ENCODE measurements at places on chromosomes 4 and X.

- no peak for DNase-seq
Measured at GRCh38 chrX:96989830-96990571, 106.3 kb downstream of the RPA4 start.

DNA sequence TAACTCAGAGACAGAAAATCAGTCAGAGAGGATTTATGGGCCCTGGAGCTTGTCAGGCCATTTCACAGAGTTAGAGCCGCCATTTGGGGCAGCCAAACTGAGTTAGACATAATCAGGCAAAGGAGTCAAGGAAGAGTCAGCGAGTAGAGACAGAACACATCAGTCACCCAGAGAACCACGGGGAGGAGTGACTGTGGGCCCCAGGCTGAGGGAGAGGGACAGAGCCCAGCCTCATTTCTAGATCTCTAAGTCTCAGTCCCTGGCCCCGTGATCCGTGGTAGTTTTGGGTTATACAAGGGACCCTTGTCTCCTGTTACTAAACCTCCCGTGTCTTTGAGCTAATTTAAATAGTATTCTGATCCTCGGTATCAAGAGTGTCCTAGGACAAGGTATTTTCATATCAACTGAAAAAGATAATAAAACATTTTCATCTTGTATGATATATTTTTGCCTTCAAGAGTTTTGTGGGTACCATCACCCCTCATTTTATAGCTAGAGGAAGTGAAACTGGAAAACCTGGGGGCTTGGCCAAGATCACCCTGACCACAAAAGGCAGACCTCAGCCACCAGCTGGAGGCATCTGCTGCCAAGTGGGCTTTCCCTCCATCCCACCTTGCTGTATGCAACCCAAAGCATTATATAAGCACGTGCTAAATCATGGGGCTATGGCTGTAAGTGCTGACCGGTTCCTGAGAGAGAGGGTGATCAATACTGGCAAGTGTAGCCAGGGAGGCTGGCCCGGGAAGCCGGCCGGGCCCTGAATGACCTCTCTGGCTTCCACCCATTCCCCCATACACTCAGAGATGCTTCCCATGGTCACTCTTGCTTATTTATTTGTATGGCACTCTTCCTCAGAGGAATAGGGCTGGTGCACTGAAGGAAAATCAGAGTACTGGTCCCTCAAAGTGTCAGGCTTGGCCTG lies 204.1 kb downstream of the BCOR start:
- DNase-seq = no peak

DNA sequence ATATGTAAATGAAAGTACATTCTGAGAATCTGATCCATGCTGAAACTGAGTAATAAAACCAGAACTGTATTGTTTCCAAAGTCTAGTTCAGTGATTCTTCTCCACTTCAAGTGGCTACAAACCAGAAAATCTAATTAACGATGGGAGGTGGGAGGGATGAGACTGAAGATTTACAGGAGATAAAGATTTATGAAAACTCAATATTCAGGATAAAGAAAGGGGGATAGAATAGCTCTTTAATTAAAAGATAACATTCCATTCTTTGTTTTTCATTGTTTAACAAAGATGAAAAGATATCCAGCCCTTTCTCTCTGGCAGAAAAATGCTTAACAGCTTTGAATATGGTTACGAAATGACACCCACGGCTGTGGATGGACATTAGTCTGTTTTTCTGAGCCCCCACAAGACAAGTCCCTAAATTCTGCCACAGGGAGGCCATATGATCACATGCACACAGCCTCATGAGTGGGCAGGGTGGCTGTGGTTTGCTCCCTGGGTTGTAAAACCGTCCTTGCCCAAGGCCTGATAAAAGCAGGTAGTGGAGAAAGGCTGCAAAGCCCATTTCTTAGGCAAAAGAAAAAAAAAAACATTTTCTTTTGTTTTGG lies 36.4 kb downstream of the TMEM150C start:
- DNase-seq = no peak

DNA sequence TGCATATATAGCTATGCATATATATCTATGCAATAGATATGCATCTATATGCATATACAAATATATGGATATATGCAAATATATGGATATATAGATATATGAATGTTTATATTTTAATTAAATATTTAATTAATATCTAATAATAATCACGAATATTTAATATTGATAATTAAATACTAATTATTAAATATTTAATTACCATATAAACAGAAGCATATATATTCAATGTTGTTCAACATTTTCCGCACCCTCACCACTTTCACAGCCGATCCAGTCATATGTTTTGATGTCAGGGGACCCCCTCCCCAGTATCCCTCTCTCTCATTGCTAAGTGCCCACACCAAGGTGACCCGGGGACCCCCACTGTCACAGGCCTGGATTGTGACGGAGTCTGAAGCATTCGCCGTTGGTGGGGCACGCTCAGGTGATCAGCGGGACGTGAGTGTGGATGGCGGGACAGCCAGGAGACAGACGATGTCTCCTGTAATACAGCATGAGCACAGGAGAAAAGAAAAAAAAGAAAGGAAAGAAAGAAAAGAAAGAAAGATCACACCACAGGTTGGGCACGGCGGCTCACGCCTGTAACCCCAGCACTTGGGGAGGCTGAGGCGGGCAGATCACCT lies 199.7 kb downstream of the CRLF2 start:
- DNase-seq = no peak

- DNase-seq = no peak
Measured at GRCh38 chrX:134932528-134933217, 58.1 kb upstream of the SMIM10 start.

- no peak for DNase-seq
Measured at GRCh38 chr4:140149846-140150635, 3.9 kb downstream of the MAML3 start.

GRCh38 chr4:161714022-161714751 lies 449.6 kb downstream of the FSTL5 start:
- no peak for DNase-seq

DNA sequence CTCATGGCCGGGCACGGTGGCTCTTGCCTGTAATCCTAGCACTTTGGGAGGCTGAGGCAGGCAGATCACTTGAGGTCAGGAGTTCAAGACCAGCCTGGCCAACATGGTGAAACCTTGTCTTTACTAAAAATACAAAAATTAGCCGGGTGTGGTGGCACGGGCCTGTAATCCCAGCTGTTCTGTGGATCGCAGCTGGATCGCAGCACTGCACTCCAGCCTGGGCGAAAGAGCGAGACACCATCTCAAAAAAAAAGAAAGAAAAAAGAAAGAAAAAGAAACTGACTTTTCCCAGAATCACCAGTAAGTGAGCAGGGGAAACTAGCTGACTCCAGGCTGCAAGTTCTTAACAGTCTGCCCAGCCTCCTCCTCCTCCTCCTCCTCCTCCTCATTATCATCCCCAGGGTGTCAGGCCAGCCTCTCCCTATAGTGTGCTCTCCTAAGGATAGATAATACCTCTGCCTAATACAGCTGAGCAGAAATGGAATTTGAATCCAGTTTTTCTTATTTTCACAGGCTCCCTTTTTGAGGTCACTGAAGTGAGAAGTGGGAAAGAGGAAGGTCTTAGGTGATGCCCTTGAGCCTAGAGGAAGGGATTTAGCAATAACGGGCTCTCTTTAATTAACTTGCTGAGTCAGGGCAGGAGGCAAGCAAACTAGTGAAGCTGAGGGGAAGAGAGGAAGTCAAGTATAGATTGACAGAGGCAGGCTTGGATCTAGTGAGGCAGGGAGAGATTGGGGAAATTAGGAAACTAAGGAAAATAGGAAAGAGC lies 11.8 kb upstream of the ELF2 start:
- no peak for DNase-seq

DNA sequence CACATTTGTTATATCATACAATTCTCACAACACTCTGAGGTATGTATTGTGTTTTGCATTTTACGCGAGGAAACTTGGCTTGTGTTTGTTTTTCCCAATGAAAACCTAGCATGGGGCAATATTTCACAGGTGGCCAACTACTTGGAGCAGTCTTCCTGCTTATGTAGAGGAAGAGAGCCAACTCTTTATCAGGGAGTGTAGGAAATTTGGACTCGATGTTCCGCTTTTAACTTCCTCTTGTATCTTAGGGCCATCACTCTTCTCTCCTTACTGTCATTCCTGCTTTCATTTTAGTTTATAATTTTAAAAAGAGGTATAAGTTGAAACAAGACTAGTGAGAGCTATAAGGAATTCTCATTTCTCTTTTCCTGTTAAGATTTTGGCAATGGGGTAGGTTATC lies 107.7 kb upstream of the RPS6KA3 start:
- no peak for DNase-seq

GRCh38 chr4:139973616-139974015 lies 180.4 kb downstream of the MAML3 start:
- no peak for DNase-seq

- DNase-seq = no peak
Measured at GRCh38 chr4:141240671-141241070, 20.0 kb downstream of the ZNF330 start.

DNA sequence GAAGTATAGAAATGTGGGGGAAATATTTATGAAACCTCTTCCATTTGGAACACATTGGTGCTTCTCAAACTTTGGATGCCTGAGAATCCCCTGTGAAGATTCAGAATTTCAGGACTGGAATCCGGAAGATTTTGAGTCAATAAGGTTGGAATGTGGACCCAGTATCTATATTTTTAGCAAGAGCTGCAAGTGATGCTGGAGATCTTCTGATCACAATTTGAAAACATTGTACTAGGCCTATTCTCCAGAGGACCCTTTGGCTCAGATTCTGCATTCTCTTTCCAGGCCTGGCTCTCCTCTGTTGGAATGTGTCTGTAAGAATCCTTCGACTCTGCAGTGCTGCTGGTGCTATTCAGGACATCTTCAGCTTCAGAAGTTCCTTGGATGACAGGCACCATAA lies 2.4 kb upstream of the PKD2 start:
- DNase-seq = no peak

- DNase-seq = no peak
Measured at GRCh38 chr4:95186666-95187065, 362.1 kb downstream of the UNC5C start.

DNA sequence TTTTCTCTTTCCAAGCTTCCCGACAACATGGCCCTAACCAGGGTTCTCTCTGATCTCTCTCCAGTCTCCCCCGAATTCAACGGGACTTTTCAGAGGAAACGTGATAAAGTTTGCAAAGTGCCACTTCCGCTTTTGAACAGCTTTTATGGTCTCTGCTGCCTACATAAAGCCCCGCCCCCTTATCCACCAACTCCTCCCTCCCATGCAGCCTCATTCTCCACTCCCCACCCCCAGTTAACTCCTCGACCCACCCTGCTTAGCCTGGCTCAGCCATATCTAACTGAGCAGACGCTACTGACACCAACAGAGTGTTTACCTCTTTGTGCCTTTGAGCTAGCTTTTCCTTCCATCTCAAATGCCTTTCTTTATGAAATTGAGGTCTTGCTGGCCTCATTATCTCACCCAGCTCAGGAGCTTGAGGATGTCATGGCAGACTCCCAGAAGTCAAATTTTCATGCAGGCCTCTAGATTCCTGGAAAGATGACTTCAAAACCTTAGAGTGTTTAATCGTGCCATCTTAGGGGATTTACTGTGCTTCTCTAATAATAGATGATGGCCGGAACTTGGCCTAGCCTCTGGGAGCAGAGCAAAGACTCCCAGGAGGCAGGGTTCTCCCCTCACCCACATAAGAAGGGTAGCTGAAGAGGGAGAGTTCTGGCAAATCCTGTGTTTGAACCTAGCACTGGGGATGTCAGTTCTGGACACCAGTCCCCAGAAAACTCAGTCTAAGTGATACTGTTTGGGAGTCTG lies 606.0 kb downstream of the BCOR start:
- DNase-seq = peak; percentile 25

- no peak for DNase-seq
Measured at GRCh38 chrX:40093586-40093985, 4.2 kb downstream of the BCOR start.

DNA sequence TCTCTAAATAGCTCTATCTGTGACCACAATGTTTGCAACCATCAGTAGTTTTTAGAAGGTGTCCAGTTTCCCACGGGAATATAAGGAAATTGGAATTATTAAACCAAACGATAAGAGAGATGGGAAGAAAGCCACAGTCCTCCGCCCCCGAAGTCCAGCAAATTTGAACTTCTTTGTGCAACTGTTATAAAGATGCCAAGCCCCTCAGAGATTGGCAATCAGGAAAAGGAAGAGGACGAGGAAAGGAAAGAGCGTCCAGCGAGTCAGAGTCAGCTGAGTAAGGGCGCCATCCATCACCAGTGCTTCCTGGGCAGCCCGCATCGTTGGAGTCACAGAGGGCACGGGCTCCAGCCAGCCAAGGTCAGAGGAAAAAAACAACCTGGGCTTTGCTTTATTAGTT lies 35.7 kb downstream of the LDB2 start:
- DNase-seq = no peak

DNA sequence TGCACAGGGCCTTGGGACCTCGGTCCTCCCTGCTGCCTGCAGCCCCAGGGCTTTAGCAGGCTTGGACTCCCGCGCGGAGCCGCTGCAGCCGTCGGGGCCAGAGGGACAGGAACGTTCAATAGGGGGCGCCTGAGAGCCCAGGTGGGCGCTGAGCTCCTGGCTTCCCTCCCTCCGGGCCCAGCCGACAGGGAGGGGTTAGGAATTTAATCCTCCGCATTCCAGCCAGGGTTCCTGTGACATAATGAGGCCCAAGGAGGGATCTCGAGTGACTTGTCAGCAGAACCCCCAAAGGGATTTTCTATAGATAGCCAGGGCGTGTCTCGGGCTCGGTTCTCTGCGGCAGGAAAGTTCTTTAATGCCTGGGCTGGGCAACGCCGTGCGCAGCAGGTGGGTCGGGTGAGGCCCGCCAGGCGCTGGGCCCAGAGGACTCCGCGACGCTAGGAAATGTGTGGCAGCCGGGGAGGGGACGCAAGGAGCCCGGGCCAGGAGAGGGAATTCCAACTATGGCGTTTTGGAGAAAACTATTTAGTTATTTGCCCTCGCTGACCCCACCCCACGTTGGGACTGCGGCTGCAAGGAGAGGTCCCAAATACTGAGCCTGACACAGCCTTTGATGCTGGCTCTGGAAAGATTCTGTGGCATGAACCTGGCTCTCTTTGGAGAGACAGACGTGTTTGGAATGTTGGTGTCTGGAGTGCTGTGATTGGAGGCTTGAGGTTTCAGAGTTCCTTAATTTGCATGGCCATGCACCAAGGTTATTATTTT lies 285.2 kb upstream of the GATB start:
- no peak for DNase-seq

- no peak for DNase-seq
Measured at GRCh38 chrX:72268597-72269365, 8.3 kb downstream of the RPS4X start.

DNA sequence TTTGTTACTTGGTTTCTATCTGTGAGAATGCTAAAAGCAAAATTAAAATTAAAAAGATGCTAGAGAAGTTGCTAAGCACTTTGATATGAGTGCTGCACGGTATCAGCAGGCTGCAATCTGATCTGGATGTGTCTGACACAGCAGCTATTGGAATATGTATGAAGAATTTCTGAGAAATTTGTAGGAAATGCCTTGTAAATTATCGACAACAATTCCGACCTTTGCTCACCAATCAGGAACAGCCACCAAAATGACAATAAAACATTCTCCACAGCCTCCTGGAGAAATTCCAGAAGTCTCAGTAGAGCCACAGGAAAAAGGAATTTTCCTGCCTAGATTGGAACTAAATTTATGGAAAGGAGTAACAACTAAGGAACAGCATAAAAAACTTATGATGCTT lies 82.5 kb downstream of the TIGD2 start:
- DNase-seq = no peak

GRCh38 chrX:114344756-114345349 lies 239.0 kb upstream of the HTR2C start:
- no peak for DNase-seq

GRCh38 chr4:183263787-183264386 lies 56.2 kb downstream of the CLDN22 start:
- DNase-seq = no peak

- DNase-seq = no peak
Measured at GRCh38 chr4:81272671-81273070, 57.6 kb upstream of the PRKG2 start.

Measured in stimulated activated CD8-positive, alpha-beta memory T cell treated with anti-CD3 and anti-CD28 coated beads, Interleukin-15, amount 100 ng/mL, for 48 hours (primary cell).